ENCODE measurements at places on chromosomes 16 and 17.

- no peak for DNase-seq
Measured at GRCh38 chr16:56355221-56355620, 70.1 kb downstream of the AMFR start.

DNA sequence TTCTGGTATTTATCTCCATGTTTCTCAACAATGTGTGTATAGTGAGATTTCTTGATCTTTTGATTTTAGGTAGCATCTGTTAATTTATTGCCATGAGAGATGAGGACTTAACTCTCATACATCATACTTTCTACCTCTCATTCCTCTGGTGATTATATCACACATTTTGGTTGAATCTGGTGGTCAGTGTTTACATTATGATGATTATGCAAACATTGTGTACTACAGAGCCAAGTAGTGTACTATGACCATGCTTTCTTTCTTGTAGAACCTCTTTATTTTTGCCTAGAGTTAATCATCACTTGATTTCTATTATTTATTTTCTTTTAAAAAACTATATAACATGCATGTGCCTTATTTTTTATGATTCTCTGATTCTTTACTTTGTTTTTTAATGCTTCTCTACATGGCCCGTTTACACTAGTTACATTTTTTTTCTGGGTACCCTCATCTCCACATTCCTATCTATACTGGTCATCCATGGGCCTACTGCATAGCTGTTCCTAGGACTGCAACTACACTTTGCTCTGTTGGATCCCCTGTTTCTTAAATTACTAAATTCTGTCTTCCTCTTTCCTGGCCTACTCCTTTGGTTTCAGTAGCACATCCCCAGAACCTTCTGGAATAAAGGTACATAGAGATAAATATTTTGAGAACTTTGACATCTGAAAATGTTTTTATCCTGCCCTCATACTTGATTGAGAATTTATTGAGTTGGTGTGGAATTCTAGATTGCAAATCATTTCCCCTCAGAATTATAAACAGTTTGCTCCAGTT, 63.0 kb upstream of the LRRC37A3 start:
- DNase-seq, result no peak

GRCh38 chr17:39576187-39576586, 31.5 kb downstream of the NEUROD2 start:
- no peak for DNase-seq

GRCh38 chr17:80647746-80648145, 103.1 kb downstream of the RPTOR start:
- DNase-seq, result peak; percentile 25

DNA sequence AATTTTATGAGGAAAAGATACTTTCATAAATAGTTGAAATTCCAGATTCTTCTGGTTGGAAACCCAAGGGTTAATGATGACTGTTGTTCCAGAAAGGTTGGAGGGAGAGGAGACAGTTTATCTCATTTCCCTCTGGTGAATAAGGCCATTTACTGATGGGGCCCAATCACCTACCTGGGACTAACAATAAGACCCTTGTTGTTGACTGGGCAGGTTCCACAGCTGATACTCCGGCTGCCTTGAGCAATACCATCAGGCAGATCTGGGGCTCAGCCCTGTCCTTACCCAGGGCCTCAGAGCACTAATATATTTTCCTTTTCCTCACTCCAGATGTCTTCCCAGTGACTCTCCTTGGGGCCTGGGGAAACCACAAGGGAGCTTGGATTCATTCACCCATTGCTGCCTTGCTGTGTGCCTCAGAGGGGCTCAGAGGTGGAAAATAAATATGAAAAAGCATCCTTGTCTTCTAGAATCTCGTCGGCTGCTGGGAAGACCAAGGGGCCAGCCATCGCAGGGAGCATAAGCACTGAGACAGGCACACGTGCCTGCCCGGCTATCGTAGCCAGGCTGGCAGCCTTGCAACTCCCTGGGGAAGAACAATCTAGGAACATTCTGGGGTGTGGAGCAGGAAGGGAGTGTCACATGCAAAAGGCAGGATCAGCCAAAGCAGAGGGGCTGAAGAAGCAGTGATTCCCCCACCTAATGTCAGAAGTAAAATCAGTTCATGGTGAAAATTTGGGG, 54.4 kb downstream of the MPRIP start:
- DNase-seq, result no peak

DNA sequence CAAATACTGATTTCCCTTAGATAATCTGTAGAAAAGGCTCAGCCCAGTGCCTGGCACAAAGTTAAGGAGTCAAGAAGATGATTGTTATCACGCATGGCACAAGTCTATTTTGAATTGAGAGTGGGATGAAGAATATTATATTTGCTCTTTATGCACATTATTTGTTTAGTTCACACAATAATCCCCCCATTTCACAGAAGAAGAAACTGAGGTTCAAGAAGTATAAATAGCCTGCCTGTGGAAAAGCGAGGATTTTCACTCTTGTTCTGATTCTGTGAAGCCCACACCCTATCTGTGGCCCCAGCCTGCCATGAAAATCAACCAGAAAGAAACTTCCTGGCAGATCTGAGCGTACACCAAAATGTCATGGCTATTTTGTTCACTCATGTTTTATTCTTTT, 73.0 kb downstream of the YPEL2 start:
- DNase-seq, result no peak

DNA sequence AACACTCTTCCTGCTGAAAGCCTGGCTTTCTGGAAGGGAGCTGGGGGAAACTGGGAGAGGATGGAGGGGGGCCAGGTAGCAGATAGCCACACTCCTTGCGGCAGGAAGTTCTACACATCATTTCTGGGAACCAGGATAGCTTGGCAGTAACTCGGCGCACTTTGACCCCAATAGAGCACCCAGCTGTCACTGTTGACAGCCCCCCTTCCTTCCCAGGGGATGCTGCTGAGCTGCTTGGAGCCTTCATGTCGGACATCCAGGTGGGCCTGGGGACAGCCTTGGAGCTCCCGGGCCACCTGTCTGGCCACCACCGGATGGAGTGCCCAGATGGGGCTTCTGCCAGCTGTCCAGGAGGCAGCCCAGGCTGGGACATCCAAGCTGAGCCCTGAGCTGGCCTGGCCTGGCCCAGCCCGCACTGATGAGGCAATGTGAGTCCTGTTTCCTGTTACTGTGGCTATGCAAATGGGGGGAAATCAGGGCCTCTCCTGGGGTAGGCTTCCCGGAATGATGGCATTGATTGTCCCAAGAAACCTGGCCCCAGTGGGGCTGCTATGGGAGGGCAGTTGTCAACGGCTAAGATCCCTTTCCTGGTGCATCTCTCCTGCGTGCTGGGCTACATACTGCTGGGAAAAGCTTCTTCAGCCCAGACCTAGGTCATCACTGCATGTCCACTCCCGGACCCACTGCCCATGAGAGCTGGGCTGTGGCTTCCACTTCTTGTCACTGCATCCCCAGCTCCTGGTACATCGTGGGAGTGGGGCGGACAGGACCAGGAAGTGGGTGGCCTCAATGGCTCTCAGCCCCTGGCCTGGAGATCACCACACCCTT, 50.0 kb downstream of the SOCS1 start:
- DNase-seq, result no peak

- no peak for DNase-seq
Measured at GRCh38 chr16:84959045-84959576, 52.2 kb downstream of the ZDHHC7 start.

DNA sequence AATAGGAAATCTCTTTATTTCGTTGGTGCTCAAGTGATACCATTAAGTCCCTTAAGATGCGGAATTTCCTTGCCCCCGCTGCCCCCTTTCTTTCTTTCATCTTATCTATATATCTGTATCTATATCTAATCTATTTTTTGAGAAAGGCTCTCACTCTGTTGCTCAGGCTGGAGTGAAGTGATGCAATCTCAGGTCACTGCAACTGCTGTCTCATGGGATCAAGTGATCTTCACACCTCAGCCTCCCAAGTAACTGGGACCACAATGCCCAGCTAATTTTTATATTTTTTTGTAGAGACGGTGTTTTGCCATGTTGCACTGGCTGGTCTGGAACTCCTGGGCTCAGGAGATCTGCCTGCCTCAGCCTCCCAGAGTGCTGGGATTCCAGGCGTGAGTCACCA, 693.5 kb downstream of the WWOX start:
- no peak for DNase-seq

- DNase-seq, result peak; percentile 90
Measured at GRCh38 chr16:84617791-84618580, at the start of gene COTL1. Gene COTL1 (minus strand): TSS chr16:84618078. CDS start chr16:84617914, 164 bp downstream.

DNA sequence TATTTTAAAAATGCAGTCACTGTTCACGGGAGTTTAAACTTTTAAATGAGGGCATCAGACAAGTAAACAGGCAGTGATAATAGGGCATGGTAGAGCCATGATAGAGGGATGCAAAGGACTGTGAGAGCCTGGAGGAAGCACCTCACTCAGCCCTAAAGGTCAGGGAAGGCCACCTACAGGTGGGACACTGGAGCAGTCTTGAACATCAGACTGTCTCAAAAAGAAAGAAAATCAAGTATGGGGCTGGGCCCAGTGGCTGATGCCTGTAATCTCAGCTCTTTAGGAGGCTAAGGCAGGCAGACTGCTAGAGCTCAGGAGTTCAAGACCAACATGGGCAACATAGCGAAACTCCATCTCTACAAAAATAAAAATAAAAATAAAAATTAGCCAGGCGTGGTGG, 31.0 kb upstream of the DHRS7B start:
- DNase-seq, result no peak

GRCh38 chr16:85483424-85483823, 129.7 kb upstream of the GSE1 start:
- no peak for DNase-seq

- DNase-seq, result no peak
Measured at GRCh38 chr17:17636272-17636885, 44.9 kb upstream of the PEMT start.

DNA sequence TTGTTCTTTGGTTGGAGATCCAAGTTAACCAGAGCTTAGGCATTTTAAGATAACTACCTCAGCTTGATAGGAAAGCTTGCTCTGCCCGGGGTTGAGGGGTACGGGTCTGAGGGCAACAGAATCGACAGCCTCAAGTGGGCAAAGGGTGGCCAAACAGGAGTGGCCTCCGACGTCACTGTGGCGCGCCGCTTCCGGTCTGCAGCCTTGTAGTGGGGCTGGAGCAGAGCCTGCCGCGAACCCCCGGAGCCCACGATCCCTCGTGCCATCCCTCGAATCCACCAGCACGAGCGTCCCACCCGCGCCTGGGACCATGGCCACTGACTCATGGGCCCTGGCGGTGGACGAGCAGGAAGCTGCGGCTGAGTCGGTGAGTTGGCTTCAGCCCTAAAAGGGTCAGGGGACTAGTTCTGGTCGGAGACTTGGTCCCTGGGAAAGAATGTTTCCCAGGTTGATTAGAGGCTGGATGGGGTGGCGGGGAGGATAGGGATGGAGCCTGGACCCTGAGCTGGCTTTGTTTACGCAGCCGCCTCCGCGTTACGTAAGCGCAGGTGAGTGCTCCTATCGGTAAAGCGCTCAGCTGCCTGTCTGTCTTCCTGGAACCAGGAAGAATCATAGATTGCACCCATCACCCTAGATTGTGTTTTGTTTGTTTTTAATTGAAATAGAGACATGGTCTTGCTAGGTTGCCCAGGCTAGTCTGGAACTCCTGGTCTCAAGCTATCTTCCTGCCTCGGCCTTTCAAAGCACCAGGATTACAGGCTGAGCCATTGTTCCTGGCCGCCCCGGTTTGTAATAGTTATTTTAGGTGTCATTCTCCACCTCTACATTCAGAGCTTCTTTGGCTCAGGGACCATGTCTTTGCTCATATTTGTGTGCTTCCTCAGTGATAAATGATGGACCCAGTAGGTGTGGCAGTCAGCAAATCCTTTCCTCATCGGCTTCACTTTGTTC, at the start of gene DDX19B:
Gene DDX19B, plus strand, starts transcription at position 199 of the 951 bp plus-strand sequence. Its CDS starts 112 bp downstream, at position 311.
- DNase-seq, result peak; percentile 44

- DNase-seq, result no peak
Measured at GRCh38 chr17:81457917-81458555, 54.6 kb downstream of the ACTG1 start.

- no peak for DNase-seq
Measured at GRCh38 chr17:6092182-6092902, 22.2 kb downstream of the WSCD1 start.

DNA sequence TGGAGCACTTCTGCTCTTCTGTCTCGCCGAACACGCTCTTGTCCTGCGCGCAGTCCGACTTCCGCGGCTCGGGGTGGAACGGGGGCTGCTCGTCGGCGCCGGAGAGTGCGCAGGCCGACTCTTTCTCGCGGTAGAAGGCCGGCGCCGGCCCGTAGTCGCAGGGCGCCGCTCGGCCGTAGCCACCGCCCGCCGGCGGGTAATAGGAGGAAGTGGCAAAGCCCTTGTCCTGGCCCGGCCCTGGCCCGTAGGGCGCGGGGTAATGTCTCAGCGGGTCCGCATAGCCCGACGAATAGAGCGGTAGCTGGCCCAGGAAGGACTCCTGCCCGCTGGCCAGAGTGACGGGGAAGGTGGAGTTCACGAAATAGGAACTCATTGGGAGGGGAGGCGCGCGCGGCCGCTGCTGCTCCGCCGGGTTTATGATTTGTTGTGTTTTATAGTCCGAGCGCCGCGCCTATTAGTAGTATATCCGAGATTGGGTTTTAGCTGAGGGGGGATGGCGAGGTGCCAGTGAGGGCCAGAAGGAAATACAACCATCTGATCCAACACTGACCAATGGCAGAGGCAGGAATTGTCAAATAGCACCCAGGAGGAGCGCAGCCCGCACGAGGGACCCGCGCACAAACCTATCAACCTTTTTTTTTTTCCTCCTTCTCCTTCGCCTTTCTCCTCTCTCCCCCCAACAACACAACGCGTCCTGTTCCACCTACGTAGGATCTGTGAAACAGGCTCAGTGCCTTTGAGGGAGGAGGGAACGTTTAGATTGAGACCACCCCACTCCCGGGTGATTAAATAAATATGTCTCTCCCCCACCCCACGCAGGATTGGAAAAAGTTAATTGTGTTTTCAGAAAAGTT, 4.4 kb upstream of the HOXB5 start:
- no peak for DNase-seq

DNA sequence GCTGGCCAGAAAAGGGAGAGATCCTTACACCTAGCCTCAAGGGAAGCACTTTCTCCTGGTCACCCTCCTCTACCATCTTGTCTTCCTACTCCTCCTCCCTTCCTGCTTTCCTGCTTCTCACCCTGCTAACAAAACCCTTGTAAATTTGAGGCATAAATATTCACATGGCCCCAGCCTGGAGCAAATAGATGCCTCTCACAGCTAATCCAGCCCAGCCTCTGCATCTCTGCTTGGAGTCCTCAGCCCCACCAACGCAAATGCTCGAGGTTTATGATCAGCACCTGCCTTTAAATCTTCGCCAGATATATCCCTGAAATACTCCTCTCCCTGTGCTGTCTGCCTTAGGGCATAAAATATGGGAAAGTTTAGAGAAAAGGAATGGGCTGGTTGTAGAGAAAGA, 205.2 kb upstream of the CDH5 start:
- no peak for DNase-seq

DNA sequence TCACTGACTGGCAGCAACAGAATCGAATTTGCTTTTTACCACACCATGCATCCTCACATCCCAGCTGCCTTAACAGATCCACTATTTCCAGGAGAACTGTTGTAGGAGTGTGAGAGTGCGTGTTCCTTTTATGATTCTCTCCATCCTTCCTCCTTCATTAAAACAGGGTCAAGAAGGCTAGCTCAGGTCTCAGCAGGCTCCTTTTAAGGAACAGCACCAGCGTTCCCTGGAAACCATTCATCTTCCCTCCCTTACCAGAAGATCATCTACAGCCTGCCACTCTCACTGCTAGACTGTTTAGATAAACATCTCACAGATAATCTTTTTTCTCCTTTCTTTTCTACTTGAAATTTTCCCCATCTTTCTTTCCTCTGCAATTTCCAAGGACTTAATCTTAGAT, 1531.9 kb upstream of the CDH8 start:
- DNase-seq, result no peak

- DNase-seq, result no peak
Measured at GRCh38 chr17:33521784-33522183, 228.7 kb upstream of the ASIC2 start.

- DNase-seq, result no peak
Measured at GRCh38 chr17:37283414-37283961, 92.3 kb upstream of the C17orf78 start.
